CD14-positive monocyte (primary cell): ENCODE measurements at places on chromosomes 3 and 15. TPM values are rescaled to one million over a fixed set of nuclear protein-coding genes. Genes with fewer than 3 reads are reported as not detected.

The ZKSCAN7 gene
- polyA plus RNA-seq: 0.48 TPM

The SLC41A3 gene
- polyA plus RNA-seq: 13.6 TPM

The ZNF774 gene
- polyA plus RNA-seq: 0.12 TPM

The HRH1 gene
- not detected for polyA plus RNA-seq

The CPN2 gene
- not detected for polyA plus RNA-seq

The GHSR gene
- not detected for polyA plus RNA-seq

The KIF7 gene
- not detected for polyA plus RNA-seq

The GRIP2 gene
- polyA plus RNA-seq: not detected

The CACNA1D gene
- polyA plus RNA-seq: 0.50 and 1.2 TPM in 2 replicates

The OR5K2 gene
- not detected in 2 replicates for polyA plus RNA-seq

The TMC3 gene
- polyA plus RNA-seq: not detected

The CNTN6 gene
- not detected for polyA plus RNA-seq

The ACAP2 gene
- polyA plus RNA-seq: 71.6 TPM

The BNC1 gene
- polyA plus RNA-seq: not detected

The SLC27A2 gene
- 0.13 TPM for polyA plus RNA-seq

The RETNLB gene
- not detected in 2 replicates for polyA plus RNA-seq

The SEMA3F gene
- polyA plus RNA-seq: 0.01 TPM in 1 of 2 replicates, not detected in the other

The TRPC1 gene
- not detected for polyA plus RNA-seq

The RASGRP1 gene
- 0.05 and 0.09 TPM in 2 replicates for polyA plus RNA-seq

The GPR15 gene
- polyA plus RNA-seq: not detected

The EPHB3 gene
- 1.2 TPM for polyA plus RNA-seq

The TTC23 gene
- 0.39 and 0.55 TPM in 2 replicates for polyA plus RNA-seq

The BCHE gene
- polyA plus RNA-seq: not detected

The CPNE9 gene
- polyA plus RNA-seq: 0.48 and 0.55 TPM in 2 replicates

The CHST2 gene
- 9.6 TPM for polyA plus RNA-seq

The COL6A5 gene
- polyA plus RNA-seq: not detected

The HDAC11 gene
- polyA plus RNA-seq: 3.9 and 5.4 TPM in 2 replicates

The GNAT1 gene
- not detected for polyA plus RNA-seq

The CELSR3 gene
- polyA plus RNA-seq: not detected

The DISP2 gene
- not detected for polyA plus RNA-seq

The SLC9A9 gene
- polyA plus RNA-seq: 7.8 and 14.1 TPM in 2 replicates

The KLF13 gene
- 28.0 TPM for polyA plus RNA-seq

The BTLA gene
- not detected for polyA plus RNA-seq

The ADAMTS9 gene
- not detected in 2 replicates for polyA plus RNA-seq

The CD96 gene
- 0.33 TPM for polyA plus RNA-seq
